Lung (tissue), 17 donors: ENCODE measurements at places on chromosomes 6 and 20. TPM values are rescaled to one million over a fixed set of nuclear protein-coding genes. Genes with fewer than 3 reads are reported as not detected.
A peak's percentile ranks its signal among the peaks of the same experiment; 100 is the strongest.

DNA sequence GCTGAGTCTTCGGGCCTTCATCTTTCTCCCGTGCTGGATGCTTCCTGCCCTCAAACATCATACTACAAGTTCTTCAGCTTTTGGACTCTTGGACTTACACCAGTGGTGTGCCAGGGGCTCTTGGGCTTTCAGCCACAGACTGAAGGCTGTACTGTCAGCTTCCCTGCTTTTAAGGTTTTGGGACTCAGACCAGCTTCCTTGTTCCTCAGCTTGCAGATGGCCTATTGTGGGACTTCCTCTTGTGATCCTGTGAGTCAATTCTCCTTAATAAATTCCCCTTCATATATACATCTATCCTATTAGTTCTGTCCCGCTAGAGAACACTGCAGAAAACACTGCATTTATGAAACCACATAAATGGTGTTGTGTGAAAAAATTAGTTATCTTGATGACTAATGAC is 13.9 kb upstream of the BCLAF1 start:
- no peak overlapping the region for H3K4me3 ChIP-seq
- H3K27ac ChIP-seq = no peak overlapping the region
- no peaks in the 10 kb centered on the region for H3K27me3 ChIP-seq
- H3K36me3 ChIP-seq = no peaks in the 10 kb centered on the region

The SLC13A3 gene
- 2.4 TPM for total RNA-seq

- peak; percentile 71 for DNase-seq
- peaks cover 10% of the 10 kb centered on the region for H3K4me1 ChIP-seq
- no peak overlapping the region for H3K27ac ChIP-seq
- H3K27me3 ChIP-seq = no peaks in the 10 kb centered on the region
- no peaks in the 10 kb centered on the region for H3K36me3 ChIP-seq
- H3K4me3 ChIP-seq = no peak overlapping the region
Observed at GRCh38 chr6:119479860-119480655, 130.5 kb upstream of the MAN1A1 start.

The PRICKLE4 gene
- total RNA-seq = 6.9 TPM

The OTOR gene
- total RNA-seq = not detected

GRCh38 chr6:142940487-142940886 is 4.5 kb downstream of the HIVEP2 start:
- peaks cover 22% of the 10 kb centered on the region for H3K4me1 ChIP-seq
- no peak overlapping the region for H3K4me3 ChIP-seq
- no peak overlapping the region for H3K27ac ChIP-seq
- H3K27me3 ChIP-seq = no peaks in the 10 kb centered on the region
- H3K36me3 ChIP-seq = no peaks in the 10 kb centered on the region
- DNase-seq = no peak

- no peak for DNase-seq
- H3K27ac ChIP-seq = no peak overlapping the region
- no peak overlapping the region for H3K4me3 ChIP-seq
- H3K27me3 ChIP-seq = no peaks in the 10 kb centered on the region
- no peaks in the 10 kb centered on the region for H3K4me1 ChIP-seq
Observed at GRCh38 chr20:47796971-47797370, 11.7 kb upstream of the SULF2 start.

- no peak for DNase-seq
- H3K36me3 ChIP-seq = no peaks in the 10 kb centered on the region
- no peaks in the 10 kb centered on the region for H3K4me1 ChIP-seq
- no peak overlapping the region for H3K4me3 ChIP-seq
- no peaks in the 10 kb centered on the region for H3K27me3 ChIP-seq
- H3K27ac ChIP-seq = no peak overlapping the region
Observed at GRCh38 chr6:6393069-6393529, 72.6 kb upstream of the F13A1 start.

GRCh38 chr6:37765182-37765775 is 54.2 kb upstream of the ZFAND3 start:
- H3K4me1 ChIP-seq = no peaks in the 10 kb centered on the region
- H3K27me3 ChIP-seq = no peaks in the 10 kb centered on the region
- no peak overlapping the region for H3K27ac ChIP-seq
- DNase-seq = no peak

DNA sequence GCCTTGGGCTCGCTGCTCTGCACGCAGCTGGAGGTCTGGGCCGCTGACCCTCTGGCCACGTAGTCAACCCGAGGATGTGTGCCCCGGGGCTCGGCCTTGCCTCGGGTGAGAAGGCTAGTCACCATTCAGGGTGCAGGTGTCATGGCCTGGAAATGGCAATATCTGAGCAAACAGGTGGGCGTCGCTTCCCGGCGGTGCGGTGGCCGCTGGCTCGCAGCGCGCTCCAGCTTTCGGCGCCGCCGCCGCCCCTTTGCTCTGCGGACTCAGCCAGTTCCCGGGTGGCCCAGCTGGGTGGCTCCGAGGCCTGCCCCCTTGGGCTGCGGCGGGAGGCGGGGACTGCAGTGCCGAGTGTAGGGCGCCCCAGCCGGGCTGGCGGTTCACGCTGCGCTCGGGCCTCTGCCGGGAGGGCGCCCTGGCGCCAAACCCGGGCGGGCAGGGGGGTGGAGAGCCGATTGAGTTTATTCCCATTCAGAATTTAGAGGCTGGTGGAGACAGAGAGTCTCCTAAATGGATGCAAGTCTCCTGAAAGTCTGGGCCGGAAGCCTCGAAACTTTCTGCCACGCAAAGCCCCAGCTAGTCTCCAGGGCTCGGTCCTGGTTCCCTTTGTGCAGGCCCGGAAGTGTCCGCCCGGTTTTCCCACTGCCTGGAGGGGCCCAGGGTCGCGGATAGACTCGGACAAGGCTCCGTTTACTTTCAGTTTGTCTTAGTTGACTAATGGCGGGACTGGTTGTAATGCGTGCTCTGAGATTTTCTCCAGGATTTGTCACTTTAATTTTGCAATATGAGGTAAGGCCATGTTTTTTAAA is 11.3 kb upstream of the TFAP2A start:
- H3K27me3 ChIP-seq = peaks cover 7% of the 10 kb centered on the region
- peak; percentile 69 for DNase-seq
- H3K4me3 ChIP-seq = peak overlapping the region; percentile 5
- H3K4me1 ChIP-seq = peaks cover 3% of the 10 kb centered on the region

GRCh38 chr6:36913082-36913481 is 27.3 kb downstream of the C6orf89 start:
- H3K4me1 ChIP-seq = peaks cover 16% of the 10 kb centered on the region
- H3K4me3 ChIP-seq = no peak overlapping the region
- H3K36me3 ChIP-seq = peaks cover 19% of the 10 kb centered on the region
- H3K27ac ChIP-seq = no peak overlapping the region

GRCh38 chr6:21885111-21885510 is 291.6 kb downstream of the SOX4 start:
- no peak overlapping the region for H3K27ac ChIP-seq
- H3K27me3 ChIP-seq = no peaks in the 10 kb centered on the region
- no peak overlapping the region for H3K4me3 ChIP-seq
- H3K36me3 ChIP-seq = no peaks in the 10 kb centered on the region
- DNase-seq = no peak
- H3K4me1 ChIP-seq = peaks cover 3% of the 10 kb centered on the region

GRCh38 chr20:16701296-16701695 is 28.5 kb upstream of the SNRPB2 start:
- no peak for DNase-seq
- no peaks in the 10 kb centered on the region for H3K36me3 ChIP-seq
- no peaks in the 10 kb centered on the region for H3K27me3 ChIP-seq

DNA sequence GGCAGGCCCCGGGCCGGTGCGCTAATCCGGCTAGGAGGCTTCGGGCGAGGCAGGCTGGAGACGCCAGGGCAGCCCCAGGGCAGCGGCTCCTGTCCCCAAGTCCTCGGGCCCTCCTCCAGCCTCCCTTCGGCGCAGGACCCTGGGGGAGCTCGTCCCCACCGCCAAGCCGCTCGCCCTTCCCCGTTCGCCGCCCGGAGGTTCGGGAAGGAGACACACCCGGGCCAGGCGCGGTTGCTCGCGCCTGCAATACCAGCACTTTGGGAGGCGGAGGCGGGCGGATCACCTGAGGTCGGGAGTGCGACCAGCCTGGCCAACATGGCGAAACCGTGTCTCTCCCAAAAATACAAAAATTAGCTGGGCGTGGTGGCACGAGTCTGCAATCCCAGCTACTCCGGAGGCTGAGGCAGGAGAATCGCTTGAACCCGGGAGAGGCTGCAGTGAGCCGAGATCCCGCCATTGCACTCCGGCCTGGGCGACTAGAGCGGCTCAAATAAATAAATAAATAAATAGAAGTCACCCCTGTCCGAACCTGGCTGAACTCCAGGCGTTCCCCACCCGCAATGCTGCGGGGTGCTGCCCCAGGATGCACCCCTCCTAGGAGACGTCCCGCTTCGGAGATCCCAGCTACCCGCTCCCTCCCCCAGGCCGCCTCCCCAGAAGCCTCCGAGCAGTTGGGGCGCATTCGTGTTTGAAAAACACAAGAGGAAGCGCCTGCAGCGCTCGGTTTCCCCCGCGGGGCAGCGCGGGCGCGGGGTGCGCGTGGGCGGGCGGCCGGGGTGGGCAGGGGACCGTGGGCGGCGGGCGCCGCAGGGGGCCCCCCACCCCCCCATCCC is 27.5 kb downstream of the SERPINB9 start:
- H3K4me3 ChIP-seq = peak overlapping the region; percentile 29
- peaks cover 2% of the 10 kb centered on the region for H3K27me3 ChIP-seq
- H3K4me1 ChIP-seq = peaks cover 9% of the 10 kb centered on the region
- H3K27ac ChIP-seq = peak overlapping the region; percentile 90
- H3K36me3 ChIP-seq = no peaks in the 10 kb centered on the region

DNA sequence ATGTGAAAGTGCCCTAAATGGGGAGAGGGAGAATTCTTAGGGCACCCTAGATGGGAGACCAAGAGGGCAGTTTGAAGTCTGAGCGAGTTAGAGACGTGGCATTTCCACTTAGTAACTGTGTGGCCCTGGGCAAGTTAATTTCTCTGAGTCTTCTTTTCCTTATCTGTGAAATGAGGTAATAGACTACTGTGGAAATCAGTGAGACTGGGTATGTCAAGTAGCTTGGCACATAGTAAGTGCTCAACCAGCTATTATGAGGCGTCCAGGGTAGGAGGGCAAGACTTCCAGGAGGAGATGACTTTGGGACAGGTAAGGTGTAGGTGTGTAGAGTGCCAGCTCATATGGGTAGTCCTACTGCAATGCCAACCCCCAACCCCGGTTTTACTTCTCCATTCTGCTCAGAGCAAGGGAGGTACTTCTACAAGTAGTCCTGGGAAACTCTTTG is 770 bp downstream of the KIF3B start:
- H3K4me3 ChIP-seq = peak overlapping the region; percentile 74
- no peak for DNase-seq
- peaks cover 8% of the 10 kb centered on the region for H3K4me1 ChIP-seq
- no peaks in the 10 kb centered on the region for H3K27me3 ChIP-seq

DNA sequence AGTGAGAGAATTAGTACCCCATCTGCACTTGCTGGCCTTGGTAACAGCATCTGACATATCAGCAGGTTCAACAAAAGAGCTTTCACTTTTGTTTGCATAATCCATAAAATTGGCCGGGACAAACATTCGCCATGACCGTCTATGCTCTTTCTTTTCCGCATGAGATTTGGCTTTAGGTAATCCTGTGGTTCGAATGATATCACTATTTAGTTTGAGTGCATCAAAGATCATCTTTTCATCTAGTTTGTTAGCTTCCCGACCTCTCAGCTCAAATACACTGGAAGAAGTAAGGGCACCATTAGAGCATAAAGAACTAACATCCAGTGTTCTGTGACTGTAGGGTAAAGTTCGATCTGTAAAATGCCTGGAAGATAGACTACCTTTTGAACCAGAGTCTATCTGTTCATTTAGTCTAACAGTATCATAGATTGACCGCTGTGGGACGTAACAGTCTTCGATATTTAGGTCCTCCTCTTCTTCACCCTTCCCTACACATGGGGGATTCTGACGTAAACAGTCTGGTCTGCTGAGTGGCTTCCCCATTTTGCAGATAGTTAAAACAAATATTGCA is 101.6 kb downstream of the DST start:
- H3K4me1 ChIP-seq = peaks cover 16% of the 10 kb centered on the region
- H3K36me3 ChIP-seq = no peaks in the 10 kb centered on the region
- DNase-seq = no peak
- H3K4me3 ChIP-seq = peak overlapping the region; percentile 27
- no peaks in the 10 kb centered on the region for H3K27me3 ChIP-seq

DNA sequence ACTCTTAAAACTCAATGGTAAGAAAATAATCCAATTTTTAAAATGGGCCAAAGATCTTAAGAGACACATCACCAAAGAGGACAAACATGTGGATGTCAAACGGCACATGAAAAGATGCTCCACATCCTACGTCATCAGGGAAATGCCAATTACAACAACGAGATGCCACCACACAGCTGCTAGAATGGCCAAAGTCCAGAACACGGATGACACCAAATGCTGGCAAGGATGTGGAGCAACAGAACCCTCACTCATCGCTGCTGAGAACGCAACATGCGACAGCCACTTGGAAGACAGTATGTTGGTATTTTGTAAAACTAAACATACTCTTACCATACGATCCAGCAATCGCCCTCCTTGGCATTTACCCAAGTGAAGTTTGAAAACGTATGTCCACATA is 132.8 kb upstream of the CDH4 start:
- no peaks in the 10 kb centered on the region for H3K27me3 ChIP-seq
- no peaks in the 10 kb centered on the region for H3K4me1 ChIP-seq
- no peak for DNase-seq
- no peak overlapping the region for H3K4me3 ChIP-seq
- H3K36me3 ChIP-seq = no peaks in the 10 kb centered on the region
- H3K27ac ChIP-seq = no peak overlapping the region

The IP6K3 gene
- 1.6 TPM for total RNA-seq

The KIAA0408 gene
- 73.0 TPM for total RNA-seq

- H3K27ac ChIP-seq = peak overlapping the region; percentile 91
- peak; percentile 72 for DNase-seq
- H3K27me3 ChIP-seq = no peaks in the 10 kb centered on the region
- H3K36me3 ChIP-seq = peaks cover 5% of the 10 kb centered on the region
Observed at GRCh38 chr6:2766767-2767656, 1.8 kb downstream of the WRNIP1 start.

- H3K36me3 ChIP-seq = no peaks in the 10 kb centered on the region
- H3K27me3 ChIP-seq = peaks cover 1% of the 10 kb centered on the region
- H3K4me3 ChIP-seq = no peak overlapping the region
- no peaks in the 10 kb centered on the region for H3K4me1 ChIP-seq
- H3K27ac ChIP-seq = no peak overlapping the region
Observed at GRCh38 chr6:37585523-37585905, 85.8 kb upstream of the CCDC167 start.

The PTCRA gene
- total RNA-seq = 0.37 TPM

The HLA-DQA1 gene
- 6.0 TPM for total RNA-seq

- H3K27ac ChIP-seq = no peak overlapping the region
- H3K36me3 ChIP-seq = no peaks in the 10 kb centered on the region
- no peak for DNase-seq
- H3K27me3 ChIP-seq = no peaks in the 10 kb centered on the region
Observed at GRCh38 chr6:144712541-144712940, 427.4 kb downstream of the UTRN start.

GRCh38 chr20:38473367-38473795 is 738 bp downstream of the RALGAPB start:
- peaks cover 15% of the 10 kb centered on the region for H3K4me1 ChIP-seq
- no peak for DNase-seq
- no peaks in the 10 kb centered on the region for H3K36me3 ChIP-seq
- H3K27me3 ChIP-seq = no peaks in the 10 kb centered on the region

DNA sequence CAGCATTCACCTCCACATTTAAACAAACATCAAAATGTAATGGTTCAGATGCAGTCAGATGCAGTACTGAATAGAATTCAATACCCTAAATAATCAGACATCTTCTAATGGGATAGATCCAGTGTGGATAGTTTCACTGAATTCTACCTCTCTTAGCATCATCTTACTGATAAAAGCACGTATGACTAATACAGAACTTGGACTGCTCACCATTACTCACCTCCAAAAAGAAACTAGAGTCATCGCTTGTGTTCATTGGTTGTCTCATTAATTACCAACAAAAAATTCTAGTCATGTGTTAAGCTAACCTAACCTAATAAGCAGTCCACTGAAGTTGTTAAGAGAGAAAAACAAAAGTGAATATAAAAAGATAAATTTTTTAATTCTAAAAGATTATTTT is 165.9 kb upstream of the IRAK1BP1 start:
- no peak overlapping the region for H3K27ac ChIP-seq
- DNase-seq = no peak
- H3K36me3 ChIP-seq = no peaks in the 10 kb centered on the region
